ENCODE measurements at places on chromosomes 12 and 14.
A peak's percentile ranks its signal among the peaks of the same experiment; 100 is the strongest.

DNA sequence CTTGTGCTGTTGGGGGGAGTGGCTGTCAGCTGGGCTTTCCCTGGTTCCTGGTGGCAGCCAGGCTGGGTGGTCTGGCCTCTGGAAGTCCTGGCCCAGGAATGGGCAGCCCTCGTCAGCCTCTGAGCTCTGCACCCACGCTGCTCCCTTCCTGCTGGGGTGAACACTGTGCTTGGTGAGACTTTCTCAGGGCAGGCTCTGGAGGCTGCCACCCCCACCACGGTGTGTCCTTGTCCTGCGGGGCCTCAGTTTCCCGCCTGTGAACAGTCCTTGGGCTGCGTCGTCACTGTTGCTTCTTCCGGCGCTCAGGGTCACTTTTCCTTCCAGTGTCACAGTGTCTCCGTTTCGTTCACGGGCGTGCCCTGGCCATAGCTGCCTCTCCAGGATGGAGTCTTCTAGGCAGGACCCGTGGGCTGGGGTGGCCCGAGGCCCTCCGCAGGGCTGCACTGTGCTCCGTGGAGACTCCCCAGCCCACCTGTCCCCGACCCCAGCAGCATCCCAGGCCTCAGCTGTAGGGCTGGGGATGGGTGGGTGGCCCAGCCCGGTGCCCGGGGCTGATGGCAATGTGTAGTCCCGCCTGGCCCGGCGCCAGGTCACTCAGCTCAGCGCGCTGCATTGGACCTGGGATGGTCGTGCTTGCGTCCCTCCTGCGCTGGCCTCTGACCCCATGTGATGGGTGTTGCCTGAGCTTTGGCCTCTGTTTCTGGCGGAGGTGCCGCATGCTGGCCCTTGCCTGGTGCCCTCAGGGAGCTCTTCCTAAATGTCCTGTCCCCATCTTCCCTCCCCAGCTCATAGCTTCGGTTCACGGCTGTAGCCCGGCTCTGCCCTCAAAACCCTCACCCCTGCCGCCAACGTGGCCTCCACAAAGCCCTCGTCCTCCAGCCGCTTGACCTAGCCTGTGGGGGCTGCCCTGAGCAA lies 6.8 kb downstream of the KIF26A start:
- no peak for DNase-seq

DNA sequence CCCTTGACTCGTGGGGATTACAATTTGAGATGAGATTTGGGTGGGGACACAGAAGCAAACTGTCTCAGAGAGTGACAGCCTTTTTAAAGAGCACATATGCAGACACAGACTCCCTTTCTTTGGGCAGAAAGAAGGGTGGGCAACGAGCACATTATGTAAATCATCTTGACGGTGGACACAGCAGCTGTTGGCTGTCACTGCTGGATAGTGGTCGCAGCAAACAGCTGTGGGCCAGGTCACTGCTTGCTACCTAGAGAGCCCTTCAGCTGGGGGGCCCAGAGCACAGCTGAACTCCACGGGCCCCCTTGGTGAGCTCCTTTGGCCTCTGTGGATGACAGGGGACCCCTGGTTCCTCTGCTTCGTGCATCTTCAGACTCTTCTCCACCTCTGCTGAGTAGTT lies 23.1 kb downstream of the PPP2R5C start:
- DNase-seq: no peak

- no peak for DNase-seq
These were observed 3.2 kb upstream of the GSG1 start for GRCh38 chr12:13106666-13107065.

GRCh38 chr12:53618275-53618674 lies 7.9 kb downstream of the ATF7 start:
- DNase-seq: no peak

DNA sequence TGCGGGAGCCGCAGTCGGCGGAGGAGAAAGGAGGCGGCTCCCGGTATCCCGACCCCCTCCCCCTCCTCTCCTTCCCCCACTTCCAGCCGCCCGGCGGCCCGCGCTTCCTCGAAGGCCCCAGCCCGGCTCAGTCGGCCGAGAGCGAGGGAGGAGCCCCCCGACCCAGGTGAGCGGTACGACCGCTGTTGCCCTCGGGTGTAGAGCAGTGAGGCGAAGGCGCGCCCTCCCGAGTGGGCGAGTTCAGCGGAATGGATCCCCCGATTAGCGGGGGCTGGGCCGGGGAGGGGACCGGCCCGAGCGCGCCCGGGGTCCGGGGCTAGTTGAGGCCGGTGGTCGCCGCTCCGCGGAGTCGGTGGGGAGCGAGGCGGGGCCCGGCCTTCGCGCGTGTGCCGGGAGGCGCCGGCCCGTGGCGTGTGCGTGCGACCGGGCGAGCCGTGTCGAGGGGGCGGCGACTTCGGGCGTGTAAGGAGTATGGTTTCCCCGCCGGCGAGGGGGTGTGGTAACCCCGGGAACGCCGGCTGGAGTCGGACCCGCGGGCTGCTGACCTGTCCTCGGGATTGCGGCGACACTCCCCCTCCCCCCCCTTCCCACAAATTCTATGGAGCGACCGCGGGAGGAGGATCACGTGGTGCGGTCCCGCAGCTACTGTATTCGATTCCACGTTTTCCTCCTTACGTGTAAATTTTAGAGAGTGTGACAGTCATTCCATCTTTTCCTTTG lies 501 bp downstream of the RIMKLB start:
- peak; percentile 80 for DNase-seq

DNA sequence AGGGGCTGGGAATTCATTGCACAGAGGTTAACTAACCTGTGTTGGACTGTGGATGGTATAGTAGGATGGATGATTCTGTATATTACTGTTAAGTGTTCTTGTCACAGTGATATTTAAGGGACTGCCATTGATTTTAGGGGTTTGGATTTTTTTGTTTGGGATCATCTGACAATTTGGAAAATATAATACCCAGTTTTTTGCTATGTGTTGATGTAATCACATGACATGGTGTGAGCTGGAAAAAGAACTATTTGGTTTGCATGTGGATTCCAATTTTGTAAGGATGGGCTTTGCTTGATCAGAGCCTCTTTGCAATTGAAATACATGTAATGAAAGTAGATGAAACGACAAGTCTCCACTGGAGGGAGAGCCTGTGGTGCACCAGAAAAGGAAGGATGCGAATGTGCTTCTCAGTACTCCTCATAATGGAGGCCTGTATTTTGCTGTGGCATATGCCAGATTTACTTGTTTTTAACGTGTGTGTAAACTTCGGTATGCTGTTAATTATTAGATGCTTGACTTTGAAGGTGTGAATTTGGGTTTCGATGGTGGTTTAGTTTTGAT lies 2.7 kb downstream of the DYRK2 start:
- no peak for DNase-seq

- DNase-seq: no peak
These were observed 49.0 kb downstream of the GALNT9 start for GRCh38 chr12:132280406-132280805.

DNA sequence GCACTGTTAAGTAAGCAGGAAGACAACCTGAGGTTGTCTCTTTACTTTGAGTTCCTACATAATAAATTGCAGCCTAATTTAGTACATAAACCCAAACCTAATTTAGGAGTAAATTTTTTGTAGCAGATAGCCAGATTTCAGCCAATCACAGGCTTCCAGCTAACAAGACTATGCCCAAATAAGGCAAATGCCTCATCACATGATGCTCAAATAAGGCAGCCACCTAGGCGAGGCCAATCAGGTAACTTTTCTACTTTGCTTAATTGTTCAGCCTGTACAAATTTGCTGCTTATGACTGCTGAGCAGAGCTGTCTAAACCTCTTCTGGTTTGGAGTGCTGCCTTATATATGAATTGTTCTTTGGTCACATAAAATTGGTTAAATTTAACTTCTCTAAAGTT lies 1118.7 kb upstream of the TMEM132C start:
- DNase-seq: no peak

DNA sequence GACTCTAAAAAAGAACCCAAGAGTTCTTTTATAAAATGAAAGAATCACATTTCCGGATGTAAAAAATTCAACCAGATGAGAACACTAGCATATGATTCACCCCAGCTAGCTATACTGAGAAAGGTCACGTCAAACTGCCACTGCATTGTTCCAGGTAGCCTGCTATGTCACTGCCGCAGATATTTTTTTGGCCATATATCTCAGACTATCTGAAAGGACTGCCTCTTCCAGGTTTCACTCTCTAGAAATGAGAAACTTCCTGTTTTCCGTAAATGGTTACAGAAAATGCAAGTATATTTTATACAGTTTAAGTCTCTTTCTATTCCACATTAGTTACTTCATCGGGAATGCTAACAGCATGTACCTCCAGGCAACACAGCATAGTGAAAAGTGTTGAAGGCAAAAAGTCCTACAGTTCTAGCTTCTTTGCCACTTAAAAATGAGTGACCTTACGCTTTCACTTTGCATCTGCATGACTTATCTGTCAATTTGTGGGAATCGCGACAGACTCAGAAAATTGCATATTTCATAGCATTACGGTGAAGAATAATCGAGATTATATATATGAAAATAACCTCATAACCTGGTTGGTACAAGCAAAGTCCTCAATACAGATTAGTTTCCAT lies 105.2 kb downstream of the MED13L start:
- DNase-seq: no peak

DNA sequence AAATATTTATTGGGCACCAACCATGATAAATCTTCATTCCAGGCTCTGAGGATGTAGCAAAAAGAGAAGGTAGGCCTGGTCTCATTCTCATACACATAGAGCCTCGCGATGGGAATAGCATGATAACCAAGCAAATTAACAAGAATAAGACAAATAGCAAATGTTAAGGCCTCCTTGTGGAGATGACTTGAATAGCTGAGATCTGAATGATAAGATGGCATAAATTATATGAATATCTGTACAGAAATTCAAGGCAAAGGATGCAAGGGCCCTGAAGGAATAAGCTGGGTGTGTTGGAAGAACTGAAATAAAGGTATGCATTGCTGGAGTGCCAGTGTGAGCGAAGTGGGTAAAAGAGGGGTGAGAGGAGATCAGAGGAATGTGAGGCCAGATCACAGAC lies 114.8 kb downstream of the ALX1 start:
- no peak for DNase-seq

DNA sequence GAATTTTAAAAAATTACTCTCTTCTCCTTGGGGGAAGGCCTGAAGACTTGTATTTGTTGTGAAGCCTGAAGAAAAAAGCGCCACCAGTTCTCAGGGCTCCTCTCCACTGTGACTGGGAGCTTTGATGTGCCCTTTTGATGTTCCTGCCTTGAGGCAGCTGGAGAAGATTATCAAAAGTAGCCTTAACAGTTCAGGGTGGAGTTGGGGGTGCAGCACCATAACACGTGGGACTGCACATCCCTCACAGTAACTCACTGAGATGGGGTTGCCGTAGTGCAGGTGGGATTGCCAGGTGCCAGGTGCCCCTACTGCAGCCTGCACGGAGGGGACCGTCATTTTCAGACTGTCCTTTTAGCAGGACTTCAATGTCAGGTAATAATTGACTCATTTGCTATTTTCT lies 474.1 kb downstream of the ETNK1 start:
- DNase-seq: peak; percentile 82

DNA sequence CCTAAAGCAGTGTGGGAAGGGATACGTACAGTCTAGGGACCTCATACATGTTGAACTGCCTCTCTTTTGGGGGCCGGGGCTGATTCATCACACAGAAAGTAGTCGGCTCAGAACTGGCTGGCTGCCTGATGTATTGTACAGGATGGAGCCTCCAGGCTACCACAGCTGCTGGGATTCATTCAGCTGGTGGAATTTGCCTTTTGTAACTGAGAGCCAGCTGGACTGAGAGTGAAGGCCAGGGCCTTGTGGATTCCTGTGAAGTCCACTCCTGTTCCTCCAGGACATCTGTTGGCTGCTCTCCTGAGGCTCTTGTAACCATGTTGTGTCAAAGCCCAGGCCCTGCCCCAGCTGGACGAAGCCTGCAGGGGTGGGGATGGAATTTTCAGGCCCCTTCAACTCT lies 116.3 kb upstream of the PRICKLE1 start:
- peak; percentile 87 for DNase-seq

- DNase-seq: peak; percentile 46
These were observed 601 bp downstream of the KLC1 start for GRCh38 chr14:103629503-103630121.

GRCh38 chr14:74577948-74578275 lies 34.1 kb downstream of the LTBP2 start:
- no peak for DNase-seq

DNA sequence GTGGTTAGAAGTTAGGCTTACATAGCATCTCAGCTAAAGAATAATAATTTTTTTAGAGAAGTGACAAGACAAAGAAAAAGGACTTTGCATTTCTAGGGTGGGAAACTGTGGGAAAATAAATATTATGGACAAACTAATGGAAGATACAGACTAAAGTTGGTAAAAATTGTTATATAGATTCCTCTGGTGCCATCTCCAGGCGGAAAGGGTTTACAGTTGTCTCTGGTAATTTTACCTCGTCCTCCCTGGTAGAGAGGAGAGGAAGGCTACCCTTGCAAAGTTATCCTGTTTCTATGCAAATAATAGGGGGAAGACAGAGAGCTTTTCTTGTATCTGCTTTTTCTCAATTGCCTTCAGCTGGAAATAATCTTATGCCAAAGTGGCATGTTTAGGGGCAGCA lies 5.2 kb downstream of the OR11G2 start:
- DNase-seq: no peak

Data from ELF-1 (cell line).